ENCODE measurements at places on chromosomes 7 and 10. TPM values are rescaled to one million over a fixed set of nuclear protein-coding genes. Genes with fewer than 3 reads are reported as not detected.

DNA sequence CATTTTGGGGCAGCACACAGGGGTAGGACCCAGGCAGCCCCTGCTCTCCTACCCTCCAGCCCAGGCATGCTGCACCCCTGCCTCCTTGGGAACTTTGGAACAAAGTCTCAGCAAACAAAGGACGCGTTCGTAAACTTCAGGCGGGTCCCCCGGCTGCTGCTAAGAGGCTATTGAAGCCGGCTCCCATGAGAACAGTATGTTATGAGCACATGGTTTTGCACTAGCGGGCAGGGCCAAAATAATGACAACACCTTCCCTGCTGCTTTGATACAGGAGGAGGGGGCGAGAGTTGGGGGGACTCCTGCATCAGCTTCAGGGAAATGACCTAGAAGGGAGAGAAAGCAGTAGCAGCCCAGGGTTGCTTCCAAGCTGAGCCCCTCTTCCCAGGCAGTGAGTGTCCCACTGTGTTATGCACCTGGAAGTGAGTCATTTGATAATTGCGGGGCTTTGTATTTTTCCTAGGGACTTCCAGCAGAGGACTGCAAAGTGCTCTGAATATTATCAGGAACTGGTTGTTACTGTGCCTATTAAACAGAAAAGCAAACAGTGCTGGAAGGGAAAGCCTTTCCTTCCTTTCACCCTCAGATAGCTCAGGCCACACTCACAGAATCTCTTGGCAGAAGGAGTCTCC is 6.9 kb downstream of the ITPRIP start:
- peak; percentile 55 for DNase-seq

GRCh38 chr7:42831006-42831717 is 80.7 kb downstream of the C7orf25 start:
- DNase-seq = no peak

- DNase-seq = peak; percentile 91
Observed at GRCh38 chr7:141649865-141650634, 51.9 kb downstream of the DENND11 start.

DNA sequence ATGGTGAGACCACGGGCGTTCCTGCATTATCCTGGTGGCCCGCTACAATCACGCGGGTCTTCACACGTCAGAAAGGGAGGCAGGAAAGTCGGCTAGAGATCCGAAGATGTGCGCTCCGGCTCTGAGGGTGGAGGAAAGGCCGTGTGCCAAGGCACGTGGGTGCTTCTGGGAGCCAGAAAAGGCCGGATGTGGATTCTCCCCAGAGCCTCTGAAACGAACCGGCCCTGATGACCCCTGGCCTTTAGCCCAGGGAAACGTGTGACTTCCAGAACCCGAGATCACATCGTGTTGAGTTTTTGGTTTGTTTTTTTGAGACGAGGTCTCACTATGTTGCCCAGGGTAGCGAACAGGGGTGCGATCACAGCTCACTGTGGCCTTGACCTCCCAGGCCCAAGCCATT is 244.2 kb downstream of the ELFN1 start:
- no peak for DNase-seq

PAX4 gene
- total RNA-seq = not detected

OR6V1 gene
- not detected for total RNA-seq
